Right kidney (tissue), 9 donors: ENCODE measurements at places on chromosomes 2 and 18.

GRCh38 chr18:23154030-23154429, 18.7 kb downstream of the CABLES1 start:
- DNase-seq = no peak

DNA sequence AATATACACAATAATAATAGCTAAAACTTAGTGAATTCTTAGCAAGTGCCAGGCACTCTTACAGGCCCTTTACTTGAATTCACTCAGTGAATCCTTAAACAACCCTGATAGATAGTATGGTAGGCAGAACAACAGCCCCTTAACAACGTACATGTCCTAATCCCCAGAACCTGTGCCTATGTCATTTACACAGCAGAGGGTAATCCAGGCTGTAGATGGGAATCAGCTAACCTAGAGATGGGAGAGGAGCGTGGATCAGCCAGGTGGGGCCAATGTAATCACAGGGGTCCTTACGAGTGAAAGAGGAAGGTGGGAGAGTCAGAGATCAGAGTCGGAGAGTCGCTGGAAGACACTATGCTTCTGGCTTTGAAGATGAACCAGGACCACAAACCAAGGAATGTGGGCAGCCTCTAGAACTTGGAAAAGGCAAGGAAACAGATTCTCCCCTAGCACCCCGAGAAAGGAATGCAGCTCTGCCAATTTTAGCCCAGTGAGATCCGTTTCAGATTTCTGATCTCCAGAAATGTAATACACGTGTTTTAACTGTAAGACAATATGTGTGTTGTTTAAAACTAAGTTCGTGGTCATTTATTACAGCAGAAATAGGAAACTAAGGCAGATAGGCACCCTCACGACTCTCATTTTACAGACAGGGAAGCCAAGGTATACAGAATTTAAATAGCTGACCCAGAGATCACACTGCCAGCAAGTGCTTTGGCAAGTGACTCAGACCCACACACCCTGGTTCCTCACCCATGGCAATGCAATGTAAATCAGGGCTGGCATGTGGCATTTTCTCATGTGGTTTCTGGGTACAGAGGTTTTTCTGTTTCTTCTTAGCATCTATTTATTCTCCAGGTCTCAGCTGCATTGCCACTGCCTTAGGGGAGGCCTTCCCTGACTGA, 68.9 kb downstream of the DOCK10 start:
- DNase-seq = no peak

DNA sequence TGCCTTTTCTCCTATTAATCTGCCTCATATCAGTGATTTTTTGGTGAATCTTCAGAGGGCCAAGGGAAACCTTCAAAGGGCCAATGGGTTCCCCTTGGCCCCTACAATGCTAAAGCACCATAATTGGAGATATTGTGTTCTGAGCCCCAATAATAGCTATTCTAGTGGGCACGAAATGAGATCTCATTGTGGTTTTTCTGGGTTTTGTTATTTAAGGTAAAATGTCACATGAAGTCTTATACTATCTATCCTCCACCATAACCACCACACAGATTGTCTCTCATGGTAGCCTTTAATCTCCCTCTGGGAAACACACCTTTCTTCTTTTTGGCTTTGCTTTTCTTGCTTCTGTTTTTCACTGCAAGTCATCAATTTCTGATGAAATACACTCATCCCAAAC, 152.8 kb downstream of the B3GNT2 start:
- DNase-seq = no peak

DNA sequence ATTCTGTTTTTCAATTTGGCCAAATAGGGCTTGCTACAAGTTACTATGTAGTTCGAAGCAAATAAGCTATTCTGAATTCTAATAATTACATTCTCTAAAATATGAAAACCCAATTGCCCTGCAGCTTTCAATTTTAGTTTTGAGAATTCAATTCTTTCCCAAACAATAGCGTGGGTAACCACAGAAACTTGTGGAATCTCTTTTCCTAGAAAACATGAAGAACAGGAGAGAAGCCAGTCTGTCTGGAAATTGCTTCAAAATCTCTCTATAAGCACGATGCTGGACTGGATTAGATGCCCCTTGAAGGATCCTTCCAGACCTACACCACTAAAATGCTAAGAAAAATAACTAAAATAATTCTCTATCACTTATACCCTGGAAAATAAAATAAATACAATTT, 115.0 kb downstream of the THADA start:
- DNase-seq = no peak

DNA sequence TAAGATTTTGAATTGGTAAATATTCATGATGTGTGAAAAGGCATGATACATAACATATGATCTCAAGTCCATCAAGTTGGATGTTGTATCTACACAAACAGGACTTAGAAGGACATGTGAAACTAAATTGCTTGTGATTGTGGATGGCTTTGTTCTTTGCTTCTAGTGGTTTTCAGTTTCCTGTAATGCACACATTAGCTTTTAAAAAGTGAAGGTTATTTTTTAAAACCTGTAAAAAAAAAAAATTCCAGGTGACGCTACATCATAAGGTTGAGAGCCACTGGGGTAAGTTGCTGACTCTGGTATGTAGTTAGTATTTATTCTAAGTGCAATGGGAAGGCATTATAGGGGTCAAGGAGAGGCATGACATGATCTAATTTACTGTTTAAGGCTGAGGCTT, 48.4 kb upstream of the TMEM247 start:
- no peak for DNase-seq
